Stimulated activated CD4-positive, alpha-beta T cell treated with anti-CD3 and anti-CD28 coated beads, Interleukin-15, amount 100 ng/mL, for 1 hour (primary cell): ENCODE measurements at places on chromosomes 1 and 21.

- no peak for DNase-seq
These were observed 169.3 kb upstream of the ETV3 start for GRCh38 chr1:157307491-157307890.

- no peak for DNase-seq
These were observed 8.0 kb downstream of the MRPS14 start for GRCh38 chr1:175015243-175015642.

- DNase-seq: no peak
These were observed 72.8 kb downstream of the SELENOF start for GRCh38 chr1:86841116-86841515.

GRCh38 chr1:75796376-75797272 is at the start of gene MSH4:
TSS of gene MSH4 (plus strand) at chr1:75796882. CDS start at chr1:75796986, 104 bp downstream.
- no peak for DNase-seq

DNA sequence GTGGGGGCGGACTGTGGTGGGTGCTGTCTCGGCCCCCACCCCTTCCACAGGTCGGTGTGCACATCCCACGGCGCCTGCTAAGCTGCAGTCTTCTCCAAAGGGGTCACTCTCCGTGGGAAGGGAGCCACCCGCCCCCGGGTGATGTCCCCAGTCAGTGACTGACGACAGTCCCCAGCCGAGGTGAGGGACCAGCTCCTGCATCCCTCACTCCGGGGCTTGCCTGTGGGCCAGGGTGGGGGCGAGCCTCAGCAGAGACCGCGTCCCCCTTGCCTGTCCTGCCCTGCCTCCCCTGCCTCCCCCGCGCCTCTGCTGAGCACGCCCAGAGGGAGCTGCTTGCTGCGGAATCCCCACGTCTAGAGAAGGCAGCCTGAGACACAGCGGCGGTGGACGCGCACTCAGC is 35.9 kb upstream of the PDE9A start:
- DNase-seq: no peak
